ENCODE measurements at places on chromosomes 11 and 22.
A peak's percentile ranks its signal among the peaks of the same experiment; 100 is the strongest.

DNA sequence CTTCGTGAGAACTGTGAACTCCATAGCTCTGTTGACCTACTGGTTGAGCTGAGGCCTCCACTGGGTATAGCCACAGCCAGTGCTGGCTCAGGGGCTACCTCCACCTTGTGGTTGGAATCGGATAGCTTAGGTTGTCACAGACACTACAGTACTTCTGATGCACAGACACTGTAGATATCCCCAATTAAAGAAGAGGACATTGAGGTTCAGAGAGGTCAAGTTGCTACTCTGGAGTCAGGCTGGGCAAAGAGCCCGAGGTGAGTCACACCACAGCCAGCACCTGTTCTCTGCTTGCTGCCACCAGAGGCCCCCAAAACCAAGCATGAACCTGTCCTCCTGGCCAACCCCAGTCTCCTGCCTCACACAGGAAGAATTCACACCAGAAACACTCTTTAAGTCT lies 5.4 kb downstream of the UFD1 start:
- DNase-seq = no peak

GRCh38 chr11:16815047-16815767 lies 76.8 kb downstream of the C11orf58 start:
- no peak for DNase-seq

DNA sequence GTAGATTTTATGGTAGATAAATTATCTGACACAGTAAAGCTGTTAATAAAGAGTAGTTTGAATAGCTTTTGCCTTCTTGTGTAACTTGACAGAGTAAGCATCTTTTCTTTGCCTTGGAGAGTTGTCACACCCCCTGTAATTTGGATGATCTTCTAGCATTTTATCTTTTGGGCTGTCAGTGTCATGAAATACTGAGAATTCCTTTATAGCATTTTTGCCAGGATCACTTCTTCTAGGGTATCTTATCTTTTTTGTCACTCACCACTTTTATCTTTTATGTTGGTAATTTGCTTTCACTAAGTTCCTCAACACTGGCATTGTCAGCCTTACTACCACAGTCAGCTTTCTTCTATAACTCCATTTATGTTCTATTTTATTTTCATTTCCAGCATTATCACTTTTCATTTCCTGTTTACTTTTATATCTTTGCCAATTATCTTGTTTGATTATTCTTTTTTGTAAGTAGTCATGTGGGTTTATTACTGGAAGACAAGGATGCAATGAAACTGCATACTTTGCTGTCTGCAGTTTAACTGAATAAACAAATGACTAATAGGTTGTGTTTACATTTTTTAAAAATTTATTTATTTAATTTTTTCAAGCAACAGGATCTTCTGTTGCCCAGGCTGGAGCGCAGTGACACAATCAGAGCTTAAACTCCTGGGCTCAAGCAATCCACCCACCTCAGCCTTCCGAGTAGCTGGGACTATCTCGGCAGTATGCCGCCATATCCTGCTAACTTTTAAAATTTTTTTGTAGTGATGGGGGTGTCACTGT lies 28.1 kb upstream of the ACAT1 start:
- DNase-seq = no peak

DNA sequence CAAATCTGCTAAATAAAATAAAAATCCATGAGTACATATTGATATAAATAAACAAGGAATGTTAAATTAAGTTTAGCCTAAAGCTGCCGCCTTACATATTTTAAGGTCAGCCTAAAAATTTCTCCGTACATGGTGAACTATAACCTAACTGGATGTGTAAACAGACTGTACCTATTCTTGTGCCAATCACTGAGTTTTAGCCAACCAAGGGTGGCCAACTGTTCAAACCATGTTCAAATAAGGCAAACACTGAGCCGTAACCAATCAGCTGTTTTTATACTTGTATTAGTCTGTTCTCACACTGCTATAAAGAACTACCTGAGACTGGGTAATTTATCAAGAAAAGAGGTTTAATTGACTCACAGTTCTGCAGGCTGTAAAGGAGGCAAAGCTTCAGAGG lies 8.6 kb upstream of the QSER1 start:
- no peak for DNase-seq

GRCh38 chr11:114279792-114280546 lies 16.2 kb upstream of the NNMT start:
- no peak for DNase-seq

GRCh38 chr11:73317803-73318202 lies 9.7 kb downstream of the ARHGEF17 start:
- no peak for DNase-seq

GRCh38 chr11:59559886-59560285 lies 48.5 kb downstream of the OR4D9 start:
- DNase-seq = no peak

- no peak for DNase-seq
Measured at GRCh38 chr11:373716-374551, 4.6 kb downstream of the B4GALNT4 start.

DNA sequence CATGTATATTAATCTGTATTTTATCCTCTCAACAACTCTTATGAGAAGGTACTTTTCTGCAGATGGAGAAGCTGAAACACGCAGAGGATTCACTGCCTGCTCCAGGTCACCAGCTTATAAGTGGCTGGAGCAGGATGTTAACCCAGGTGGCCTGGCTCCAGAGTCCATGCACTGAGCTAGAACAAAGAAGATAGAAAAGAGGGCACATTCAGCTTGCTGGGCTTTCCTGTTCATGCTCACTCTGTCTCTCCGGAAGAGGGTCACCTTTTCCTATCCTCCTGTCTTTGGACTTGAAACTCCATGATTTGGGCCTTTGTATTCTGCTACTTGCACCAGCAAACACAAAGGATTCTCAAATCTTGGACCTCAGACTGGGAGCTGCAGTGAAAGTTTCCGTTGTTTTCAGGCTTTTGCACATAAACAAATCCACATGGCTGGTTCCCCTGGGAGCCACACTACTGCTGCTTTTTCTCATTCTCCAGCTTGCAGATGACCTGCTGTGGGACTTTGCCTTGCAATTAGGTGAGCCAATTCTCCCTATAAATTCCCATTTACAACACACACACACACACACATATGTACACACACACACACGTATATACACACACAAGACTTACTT lies 117.3 kb upstream of the GRK3 start:
- no peak for DNase-seq

- DNase-seq = no peak
Measured at GRCh38 chr22:36136475-36136874, 24.1 kb downstream of the APOL3 start.

DNA sequence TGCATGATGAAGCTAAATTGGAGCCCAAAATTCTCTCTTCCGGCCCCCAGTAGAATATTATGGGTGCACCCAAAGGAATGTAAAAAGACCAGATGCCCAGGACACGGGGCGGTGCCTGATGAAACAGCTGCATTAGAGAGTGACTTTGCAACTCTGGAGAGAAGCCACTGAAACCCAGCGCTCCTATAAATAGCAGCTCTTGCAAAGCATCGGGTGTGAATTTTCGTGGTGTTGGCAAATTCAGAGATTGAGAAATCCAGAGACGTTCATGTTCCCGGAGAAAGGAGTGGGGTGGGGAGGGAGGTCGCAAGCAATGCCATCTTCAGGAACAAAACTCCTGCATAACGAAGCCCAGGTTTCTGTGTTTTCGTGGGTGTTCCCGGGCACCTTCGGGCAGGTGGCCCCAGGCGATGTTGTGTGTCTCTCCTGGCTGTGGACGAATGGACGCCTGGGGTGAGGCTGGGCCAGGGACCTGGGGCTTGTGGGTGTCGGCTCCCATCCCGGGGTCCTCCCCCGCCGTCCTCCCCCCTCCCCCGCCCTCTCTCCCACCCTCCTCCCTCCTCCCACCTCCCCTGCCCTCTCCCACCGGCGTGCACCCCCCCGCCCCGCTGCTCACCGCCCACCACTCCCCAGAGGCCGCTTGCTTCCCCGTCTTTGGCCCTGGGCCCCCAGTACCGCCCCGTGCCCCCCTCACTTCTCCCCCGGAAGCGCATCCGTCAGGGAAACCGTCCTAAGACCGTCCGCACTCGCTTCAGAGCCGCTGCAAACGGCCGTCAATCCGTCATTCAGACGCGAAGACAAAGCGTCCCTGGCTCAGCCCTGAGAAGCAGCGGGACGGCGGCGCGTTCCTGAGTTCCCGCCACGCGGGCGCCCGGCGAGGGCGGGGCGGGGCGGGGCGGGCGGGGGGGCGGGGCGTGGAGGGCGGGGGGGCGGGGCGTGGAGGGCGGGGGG lies 26.7 kb upstream of the TOLLIP start:
- DNase-seq = peak; percentile 33

DNA sequence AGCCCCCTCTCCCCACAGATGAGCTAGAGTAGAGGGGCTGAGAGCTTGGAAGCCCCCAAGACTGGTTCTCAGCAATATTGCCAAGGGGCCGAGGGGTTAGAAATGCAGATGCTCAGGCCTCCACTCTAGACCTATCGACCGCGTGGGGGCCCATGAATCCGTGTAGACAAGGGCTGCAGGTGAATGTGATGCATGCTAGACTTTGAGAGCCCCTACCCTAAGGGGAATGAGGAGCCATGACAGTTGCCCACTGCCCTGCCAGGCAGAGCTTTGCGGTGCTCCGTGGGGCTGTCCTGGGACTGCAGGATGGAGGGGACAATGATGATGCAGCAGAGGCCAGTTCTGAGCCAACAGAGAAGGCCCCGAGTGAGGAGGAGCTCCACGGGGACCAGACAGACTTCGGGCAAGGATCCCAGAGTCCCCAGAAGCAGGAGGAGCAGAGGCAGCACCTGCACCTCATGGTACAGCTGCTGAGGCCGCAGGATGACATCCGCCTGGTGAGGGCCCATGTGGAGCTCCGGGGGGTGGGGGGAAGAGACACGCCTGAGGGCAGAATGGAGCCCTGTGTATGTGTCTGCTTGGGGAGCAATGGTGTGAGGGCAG lies 1.3 kb downstream of the SSH3 start:
- DNase-seq = no peak

DNA sequence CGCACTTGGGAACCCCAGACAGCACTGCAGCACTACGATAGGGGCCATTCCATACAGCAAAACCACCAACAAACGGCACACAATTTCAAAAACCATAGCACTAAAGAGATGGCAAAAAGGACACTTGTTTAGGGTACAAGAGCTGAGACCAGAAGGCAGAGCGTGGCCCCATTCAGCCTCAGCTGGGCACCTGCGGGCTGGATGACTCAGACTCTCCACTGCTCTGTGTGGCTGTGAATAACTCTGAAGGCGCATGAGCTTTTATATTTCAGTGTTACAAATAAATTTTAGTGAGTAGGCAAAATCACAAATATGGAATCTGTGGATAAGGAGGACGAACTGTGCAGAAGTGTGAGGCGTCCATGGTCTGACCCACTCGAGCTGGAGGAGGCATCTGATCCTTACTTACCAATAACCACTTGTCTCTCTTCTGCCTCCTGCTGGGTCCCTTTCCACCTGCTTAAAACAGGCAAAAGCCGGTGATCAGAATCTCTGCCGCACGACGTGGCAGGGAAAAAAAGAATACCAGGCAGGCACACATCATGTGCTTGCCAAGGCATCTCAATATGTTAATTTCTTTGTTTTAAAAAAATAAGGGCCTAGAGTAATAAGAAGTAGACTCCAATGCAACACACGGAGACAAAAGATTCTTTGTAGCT lies 325.7 kb downstream of the SHANK2 start:
- no peak for DNase-seq

DNA sequence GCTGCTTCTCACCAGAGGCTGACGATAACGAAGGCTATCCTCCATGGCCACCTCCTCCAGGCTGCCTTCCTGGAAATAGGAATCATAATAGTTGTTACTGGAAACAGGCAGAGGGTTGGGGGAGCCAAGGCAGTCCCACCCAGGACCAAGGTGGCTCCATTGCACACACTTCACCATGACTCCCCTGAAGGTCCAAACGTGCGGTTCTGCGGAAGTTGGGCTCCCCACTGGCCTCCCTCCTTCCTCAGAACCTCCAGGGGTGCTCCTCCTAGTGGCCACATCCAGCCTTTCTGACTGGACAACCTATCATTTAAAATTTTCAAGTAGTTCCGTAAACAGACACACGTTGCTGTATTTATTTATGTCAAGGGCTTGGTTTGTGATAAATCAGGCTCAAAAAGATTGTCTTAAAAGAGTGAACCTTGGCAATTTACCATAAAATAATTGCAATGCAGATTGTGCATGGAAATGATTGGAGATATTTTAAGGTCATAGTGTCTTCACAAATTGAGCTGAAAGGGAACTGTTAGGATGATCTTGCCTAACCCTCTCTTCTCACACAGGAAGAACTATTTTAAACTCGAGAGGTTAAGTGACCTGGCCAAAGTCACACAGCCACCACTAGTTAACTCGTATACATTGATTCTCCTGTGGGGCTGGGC lies 1.4 kb upstream of the TCN2 start:
- DNase-seq = peak; percentile 36

GRCh38 chr22:49330421-49331222 lies 497.1 kb downstream of the BRD1 start:
- no peak for DNase-seq

DNA sequence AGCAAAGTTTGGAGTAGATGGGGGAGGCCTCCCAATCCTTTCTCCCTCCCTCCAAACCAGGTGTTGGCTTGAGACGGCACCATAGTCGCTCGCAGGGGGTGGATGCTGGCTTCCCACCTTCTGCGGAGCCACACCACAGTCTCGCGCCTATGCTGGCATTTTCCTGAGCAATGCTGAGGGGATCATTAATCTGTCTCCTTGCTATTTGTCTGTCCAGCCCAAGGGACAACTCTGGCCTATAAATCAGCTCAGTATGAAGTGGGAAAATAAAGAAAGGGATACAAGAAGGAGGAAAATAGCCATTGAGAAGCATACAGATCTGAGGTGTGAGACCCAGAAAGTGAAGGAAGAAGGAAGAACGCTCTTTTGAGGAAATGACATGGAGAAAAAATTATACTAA lies 53.5 kb upstream of the CADM1 start:
- no peak for DNase-seq

- no peak for DNase-seq
Measured at GRCh38 chr11:65225279-65226102, 36.3 kb upstream of the POLA2 start.

DNA sequence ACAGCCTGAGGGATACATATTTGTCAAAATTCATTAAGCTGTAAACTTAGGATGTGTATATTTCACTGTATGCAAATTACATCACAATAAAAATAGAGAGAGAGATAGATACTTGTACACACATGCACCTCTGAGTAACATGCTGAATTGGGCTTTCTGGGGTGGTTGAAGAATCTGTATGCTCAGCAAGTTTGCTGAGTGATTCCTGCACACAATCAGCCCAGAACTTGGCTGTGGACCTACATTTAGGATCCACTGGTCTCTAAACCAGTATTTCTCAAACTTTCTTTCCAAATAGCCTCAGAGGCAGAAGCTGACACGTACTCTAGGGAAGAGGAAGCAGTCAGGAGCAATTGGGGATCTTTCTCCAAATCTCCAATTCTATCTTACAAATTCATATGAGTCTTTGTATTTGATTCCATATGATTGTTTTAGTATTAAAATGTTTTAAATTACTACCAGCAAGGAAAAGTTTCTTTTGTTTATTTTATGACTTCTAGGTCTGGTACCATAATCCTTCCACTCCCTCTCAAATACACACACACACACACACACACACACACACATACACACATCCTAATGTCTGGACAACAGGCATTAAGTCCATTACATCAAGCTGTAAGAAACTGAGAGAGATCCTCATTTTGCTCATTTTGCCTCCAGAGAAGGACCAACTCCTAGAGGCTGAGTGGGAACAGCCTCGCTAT lies 20.0 kb downstream of the SYT13 start:
- DNase-seq = no peak

Measured in H54 (cell line).